Neural crest cell (in vitro differentiated cells): ENCODE measurements at places on chromosomes 1 and 21.

- DNase-seq = no peak
Observed at GRCh38 chr21:34648739-34649297, 20.0 kb upstream of the CLIC6 start.

DNA sequence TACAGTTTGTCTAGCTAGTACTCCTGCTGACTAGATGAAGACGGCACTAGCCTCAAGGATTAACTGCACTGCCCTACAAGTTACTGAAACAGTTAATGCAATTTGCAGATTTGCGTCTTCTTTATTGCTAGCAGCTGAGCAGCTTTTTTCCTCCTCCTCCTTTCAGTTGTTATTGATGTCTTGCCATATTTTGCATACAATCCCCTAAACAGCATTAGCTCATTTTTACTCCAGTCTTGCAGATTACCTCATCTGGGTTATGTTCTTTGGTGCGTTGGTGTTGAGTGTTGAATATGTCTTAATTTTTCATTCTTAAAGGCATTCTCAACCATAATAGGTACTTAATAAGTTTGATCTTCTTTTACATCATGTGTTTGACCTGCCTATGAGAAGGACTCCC is 363.4 kb upstream of the LYPLAL1 start:
- no peak for DNase-seq

- no peak for DNase-seq
Observed at GRCh38 chr1:68815632-68816031, 318.8 kb upstream of the DEPDC1 start.

DNA sequence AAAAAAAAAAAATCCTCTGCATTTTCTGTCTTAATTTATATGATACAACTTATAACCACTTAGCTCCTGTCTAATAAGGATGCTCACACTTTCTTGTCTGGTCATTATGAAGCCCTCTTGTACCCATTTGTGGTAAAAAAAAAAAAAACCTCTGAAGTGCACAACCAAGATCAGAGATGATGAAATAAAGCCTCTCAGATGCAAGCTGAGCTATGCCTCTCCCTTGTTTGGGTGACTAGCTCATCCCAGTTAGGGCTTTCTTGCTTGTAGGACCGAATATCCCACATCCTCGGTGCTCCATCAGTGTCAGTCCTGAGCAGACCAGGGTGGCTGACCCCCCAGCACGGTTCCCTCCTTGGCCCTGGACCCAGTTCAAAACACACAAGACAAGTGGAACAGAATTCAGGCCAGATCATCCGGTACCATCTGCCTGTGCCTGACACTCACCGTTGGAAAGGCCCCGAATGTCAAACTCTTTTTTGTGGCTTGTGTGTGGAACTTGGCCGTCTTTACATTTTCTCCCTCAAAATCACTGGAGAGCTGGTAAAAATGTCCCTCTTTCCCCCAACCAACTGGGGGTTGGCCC is 6.3 kb upstream of the SELENON start:
- no peak for DNase-seq

DNA sequence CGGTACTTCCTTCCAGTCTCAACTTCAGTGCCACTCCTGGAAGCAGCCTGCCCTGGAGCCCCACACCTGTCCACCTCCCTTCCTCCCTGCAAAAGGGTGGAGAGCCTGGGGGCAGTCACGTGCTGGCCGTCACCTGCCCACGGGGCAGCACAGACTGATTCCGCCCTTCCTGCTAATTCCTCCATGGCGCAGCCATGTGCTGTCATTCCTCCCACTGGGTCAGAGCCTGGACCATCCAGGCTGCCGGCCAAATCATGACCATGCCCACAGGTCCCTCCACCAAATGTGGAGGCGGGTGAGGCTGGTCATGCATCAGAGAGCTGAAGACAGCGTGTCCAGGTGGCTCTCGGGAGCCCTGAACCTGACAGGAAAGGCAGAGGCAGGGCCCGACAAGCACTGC is 24.4 kb upstream of the GPR153 start:
- no peak for DNase-seq

- no peak for DNase-seq
Observed at GRCh38 chr1:189637041-189637440, 840.6 kb downstream of the BRINP3 start.

DNA sequence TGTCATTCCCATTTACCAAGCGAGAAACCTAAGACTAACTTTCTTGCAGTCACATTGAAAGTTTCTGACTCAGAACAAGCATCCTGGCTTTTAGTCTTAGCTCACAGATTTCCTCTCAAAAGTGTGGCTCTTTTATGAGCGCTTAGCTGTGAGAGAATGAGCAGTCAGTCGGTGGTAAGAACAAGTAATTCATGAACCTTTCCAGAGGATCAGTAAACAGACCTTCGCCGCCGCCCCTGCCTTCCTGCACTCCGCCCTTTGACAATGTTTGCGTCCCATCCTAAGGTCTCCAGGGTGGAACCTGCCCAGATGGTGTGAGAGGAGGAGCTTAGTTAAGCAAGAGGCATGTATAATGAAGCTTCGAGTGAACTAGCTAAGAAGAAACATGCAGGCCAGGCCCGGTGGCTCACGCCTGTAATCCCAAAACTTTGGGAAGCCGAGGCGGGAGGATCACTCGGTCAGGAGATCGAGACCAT is 142.4 kb downstream of the GLUL start:
- DNase-seq = no peak
